Coronary artery (tissue), 2 donors: ENCODE measurements at places on chromosomes 11 and 22.
A peak's percentile ranks its signal among the peaks of the same experiment; 100 is the strongest.

DNA sequence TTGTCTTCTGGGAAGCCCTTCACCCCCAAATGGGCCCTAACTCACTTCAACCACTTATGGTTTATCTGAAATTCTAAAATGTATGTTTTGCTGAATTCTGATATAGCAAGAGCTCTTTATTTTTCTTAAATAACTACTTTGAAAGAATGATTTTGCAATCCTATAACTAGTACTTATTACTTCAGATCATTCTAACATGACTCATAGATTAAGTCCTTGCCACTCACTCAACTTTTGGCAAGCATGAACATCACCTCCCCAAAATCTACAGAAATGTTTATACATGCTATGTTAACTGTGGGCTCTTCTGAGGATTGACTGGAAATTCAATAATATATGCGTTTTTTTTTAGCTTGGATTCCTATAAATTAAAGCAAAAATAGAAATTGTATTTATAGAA lies 367.4 kb upstream of the FAT3 start:
- no peak for DNase-seq

GRCh38 chr11:120525261-120526171 lies 14.0 kb downstream of the GRIK4 start:
- no peak for DNase-seq

DNA sequence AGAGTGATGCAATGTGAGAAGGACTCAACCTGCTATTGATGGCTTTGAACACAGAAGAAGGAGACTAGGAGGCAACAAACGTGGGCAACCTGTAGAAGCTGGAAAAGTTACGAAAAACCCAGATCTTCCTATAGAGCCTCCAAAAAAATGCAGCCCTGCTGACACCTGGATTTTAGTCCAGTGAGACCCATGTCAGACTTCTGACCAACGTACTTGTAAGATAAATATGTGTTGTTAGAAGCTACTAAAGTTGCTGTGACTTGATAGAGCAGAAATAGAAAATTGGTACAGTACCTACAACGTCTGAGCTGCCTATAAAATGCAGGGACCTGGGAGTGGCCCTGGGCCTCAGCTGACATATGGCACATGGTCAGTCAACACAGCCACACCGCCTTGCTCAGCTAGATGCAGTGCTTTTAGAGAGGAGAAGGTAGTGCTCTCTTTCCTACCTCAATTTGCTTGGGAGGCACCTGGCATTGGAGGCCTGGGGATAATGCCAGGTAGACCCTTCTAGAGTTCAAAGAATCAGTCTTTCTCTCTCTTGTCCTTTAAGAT lies 97.4 kb downstream of the ARL14EP start:
- no peak for DNase-seq

GRCh38 chr11:85725510-85726258 lies 39.7 kb upstream of the CCDC89 start:
- DNase-seq = no peak

GRCh38 chr11:34909415-34909814 lies 6.8 kb downstream of the APIP start:
- no peak for DNase-seq

- no peak for DNase-seq
Measured at GRCh38 chr11:129951201-129951865, 51.3 kb downstream of the PRDM10 start.

DNA sequence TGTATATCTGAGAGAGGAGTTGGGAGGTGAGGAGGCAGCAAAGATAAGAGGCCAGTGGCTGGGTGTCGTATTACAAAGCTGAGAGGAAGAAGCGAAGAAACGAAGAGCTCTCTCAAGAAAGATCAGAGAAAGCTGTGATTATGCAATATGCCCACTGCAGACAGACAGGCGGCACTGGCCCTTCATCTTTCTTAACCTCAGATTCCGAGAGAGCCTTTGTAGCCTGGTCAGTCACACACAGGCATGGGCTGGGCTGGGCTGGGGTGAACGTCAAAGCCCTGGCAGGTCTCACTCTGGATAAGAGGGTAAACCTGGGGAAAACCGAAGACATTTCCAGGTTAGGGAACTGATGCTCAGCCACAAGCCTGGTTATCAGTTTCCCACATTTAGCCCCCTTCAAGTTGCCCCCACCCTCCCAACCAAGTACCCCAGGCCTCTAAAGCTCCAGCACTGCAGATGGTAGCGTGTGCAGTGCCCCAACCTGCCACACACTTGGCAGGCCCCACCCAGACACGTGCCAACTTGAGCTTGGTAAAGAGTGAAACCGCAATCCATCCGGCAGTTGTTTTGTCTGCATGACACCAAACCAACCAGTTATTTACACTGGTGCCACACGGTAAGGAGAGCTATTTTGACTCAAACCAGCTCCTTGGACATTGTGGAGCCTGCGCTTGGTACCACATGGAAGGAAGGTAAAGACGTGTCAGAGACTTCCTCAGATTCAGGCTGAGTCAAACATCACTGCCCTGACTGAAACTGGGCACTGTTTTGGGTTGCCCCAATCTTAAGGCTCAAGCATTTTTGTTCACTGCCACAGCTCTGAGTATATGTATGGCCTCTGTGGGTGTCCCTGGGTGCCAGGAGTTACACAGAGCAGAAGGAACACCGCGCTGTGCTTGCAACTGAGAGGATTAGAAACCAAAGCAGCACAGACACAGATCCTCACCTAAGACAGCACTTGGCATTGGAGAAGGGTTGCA lies 135.9 kb downstream of the FDX1 start:
- no peak for DNase-seq

GRCh38 chr11:62105667-62106191 lies 18.1 kb upstream of the INCENP start:
- DNase-seq = no peak

- no peak for DNase-seq
Measured at GRCh38 chr22:40107244-40107643, 70.5 kb upstream of the TNRC6B start.

DNA sequence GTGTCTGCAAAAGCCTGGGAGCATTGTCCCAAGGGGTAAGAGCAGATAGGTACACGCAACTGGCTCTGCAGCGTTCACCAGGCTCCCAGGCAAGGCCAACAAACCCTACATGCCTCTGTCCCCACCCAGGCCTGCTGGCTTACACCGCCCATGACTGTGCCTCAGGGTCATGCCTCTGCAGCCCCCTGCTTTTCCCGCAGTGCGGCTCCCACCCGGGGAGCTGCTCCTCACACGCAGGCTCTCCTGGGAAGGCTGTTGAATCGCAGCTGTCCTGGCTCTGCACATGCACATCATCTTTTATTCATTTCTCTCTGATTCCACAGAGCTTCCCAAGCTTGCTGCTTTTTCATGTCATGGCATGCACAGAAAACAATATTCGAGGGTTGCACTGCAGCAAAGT lies 29.2 kb upstream of the B3GAT1 start:
- no peak for DNase-seq

- peak; percentile 67 for DNase-seq
Measured at GRCh38 chr11:1131033-1131911, 26.5 kb upstream of the MUC5AC start.

GRCh38 chr11:21931436-21932101 lies 261.3 kb upstream of the ANO5 start:
- DNase-seq = no peak

DNA sequence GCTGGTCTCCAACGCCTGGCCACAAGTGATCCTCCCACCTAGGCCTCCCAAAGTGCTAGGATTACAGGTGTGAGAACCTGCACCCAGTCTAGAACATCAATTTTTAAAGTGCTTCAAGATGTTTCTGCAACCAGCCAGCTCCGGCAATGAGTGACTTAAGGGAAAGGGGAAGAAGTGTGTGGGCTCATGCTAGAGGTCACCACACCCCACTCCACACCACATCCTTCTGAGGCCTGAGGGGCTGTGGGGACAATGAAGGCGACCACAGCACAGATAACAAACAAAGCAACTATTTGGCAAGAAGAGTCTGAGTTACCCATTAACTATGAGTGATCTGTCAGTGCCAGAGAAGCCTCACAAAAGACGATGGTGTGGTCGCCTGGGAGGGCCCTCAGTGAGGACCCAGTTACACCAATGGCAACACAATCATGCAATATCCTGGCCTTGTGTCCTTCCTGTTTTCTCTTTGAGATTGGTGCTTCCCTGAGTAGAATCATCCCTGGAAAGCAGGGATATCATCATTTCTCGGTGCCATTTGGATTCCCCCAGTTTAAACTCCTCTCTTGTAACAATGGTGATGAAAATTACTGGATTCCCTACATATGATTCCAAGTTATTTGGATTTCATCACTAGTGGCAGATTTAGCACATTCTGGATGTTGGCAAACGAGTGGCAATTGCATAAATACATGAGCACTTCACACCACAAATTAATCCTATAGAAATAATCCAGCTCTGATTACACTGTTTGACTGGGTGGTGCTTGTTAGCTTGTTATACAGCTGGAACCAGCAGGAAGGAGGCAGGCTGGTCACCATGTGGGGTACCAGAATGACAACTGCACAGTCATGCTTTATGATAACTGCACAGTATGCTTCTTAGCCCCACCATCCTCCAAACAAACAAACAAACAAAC lies 18.4 kb downstream of the ABTB2 start:
- DNase-seq = peak; percentile 54

GRCh38 chr11:2945031-2945756 lies 16.0 kb upstream of the PHLDA2 start:
- peak; percentile 90 for DNase-seq

- no peak for DNase-seq
Measured at GRCh38 chr22:25827415-25827814, 85.4 kb downstream of the MYO18B start.

DNA sequence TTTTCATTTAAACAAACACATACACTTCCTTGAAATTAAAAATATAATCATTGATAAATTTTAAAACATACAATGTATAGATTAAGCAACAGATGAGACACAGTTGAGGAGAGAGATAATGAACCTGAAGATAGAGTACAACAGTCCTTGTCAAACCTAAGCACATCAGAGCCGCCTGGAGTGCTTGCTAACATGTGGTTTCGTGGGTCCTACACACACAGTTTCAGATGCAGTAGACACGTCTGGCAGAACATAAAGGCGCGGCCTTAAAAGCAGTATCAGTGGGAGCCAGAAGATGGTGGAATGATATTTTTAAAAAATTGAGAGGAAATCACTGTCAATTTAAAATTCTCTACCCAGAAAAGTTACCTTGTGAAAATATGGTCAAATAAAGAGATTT lies 134.4 kb downstream of the MPPED1 start:
- no peak for DNase-seq

DNA sequence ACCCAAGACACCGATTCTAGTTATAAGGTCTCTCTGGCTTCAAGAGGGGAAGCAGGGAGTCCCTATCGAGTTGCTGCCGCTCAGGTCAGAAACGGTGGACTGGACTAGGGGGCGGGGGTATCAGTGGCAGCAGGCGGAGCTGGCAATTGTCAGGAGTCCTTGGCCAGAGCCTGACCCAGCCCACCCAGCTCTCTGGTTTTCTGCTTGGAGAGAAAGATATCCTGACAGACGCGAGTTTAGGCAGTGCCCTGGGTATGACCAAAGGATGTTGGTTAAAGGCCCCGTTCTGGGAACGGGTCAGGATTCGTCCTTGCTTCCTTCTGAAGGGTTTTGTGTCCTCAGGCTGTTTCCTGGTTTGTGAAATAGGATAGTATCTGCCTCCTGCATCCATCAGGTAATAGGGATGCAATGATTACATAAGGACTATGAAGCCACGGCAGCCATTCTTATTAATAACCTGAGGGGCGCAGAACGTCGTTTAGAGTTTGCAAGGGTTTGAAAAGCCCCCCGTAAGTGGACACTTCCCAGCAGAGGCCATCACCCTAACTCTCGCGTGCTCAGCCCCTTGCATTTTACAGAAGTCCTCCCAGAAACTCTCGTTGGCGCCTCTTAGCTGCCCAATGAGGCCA lies 700 bp upstream of the DEPDC5 start:
- no peak for DNase-seq

- DNase-seq = peak; percentile 68
Measured at GRCh38 chr11:73270016-73270854, 1.9 kb upstream of the P2RY6 start.

- no peak for DNase-seq
Measured at GRCh38 chr11:43217849-43218248, 93.9 kb upstream of the API5 start.

- no peak for DNase-seq
Measured at GRCh38 chr22:43298062-43298801, 44.9 kb downstream of the SCUBE1 start.

- DNase-seq = no peak
Measured at GRCh38 chr11:46769636-46770221, 50.7 kb downstream of the F2 start.
